HS-5 (cell line): ENCODE measurements at places on chromosomes 7 and 10.

DNA sequence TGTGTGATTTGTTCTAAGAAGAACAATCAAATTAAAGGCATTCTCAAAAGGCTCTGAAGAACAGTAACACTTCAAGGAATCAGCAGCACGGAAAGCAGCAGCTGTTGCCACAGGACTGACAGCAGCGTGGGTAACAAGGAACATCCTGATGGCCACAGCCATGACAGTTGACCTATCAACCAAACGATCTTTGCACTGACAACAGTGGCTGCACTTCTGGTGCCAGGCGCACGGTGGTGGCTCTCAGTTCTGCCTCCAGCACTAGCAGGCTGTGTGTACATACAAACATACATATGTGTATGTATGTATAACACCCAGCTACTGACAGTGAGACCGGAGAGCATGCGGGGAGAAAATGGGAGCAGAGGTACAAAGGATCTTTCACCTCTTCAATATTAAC lies 114.1 kb downstream of the ZFAND4 start:
- DNase-seq, result no peak

DNA sequence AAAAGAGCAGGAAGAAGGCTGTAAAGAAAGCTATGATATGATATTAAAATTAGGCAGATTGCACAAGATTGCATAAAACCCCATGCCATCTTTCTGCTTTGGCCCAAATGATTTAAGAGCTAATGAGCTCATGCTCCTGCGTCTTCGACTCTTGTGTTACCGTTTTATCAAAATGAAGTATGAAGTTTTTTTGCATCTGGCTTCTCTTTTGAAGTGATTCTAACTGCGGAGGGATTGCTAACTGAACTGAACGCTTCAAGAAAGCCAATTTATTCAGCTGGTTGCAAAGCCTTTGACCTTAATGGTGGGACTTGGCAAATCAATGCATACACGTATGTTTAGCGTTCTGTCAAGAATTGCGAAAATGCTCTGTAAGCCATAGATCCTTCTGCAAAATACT lies 282.9 kb downstream of the TWIST1 start:
- no peak for DNase-seq

DNA sequence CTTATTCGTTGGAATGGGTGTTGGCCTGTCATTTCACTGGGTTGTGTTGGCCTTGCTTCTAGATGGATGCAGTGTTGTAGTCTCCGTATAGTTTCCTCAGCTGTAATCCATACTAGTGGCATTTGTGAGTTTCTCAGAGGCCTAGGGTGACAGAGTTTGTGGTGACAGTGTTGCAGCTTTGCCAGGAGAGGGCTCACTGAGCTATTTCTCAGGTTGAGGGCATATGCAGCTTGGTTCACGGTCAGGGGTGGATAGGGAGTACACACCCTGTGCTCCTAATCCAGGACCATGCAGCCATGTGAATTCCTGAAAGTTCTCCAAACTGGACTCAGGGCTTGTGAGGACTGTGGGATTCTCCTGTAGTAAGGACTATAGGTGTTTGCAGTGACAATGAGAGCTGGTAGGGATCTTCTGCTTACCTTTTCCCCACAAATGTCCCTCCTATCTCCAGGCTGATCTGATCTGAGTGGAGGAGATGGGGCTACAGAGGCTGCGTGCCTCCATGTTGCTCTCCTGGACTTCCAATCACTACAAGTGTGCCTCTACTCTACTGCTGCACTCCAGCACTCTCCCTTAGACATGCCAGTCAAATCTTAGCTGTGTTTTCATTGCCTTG lies 229.0 kb downstream of the STK31 start:
- DNase-seq, result peak; percentile 33

- no peak for DNase-seq
Observed at GRCh38 chr7:21355406-21355874, 72.4 kb upstream of the SP4 start.

GRCh38 chr7:115546790-115547189 lies 483.8 kb downstream of the TFEC start:
- no peak for DNase-seq

GRCh38 chr7:158973440-158973839 lies 117.1 kb downstream of the DYNC2I1 start:
- DNase-seq, result no peak

DNA sequence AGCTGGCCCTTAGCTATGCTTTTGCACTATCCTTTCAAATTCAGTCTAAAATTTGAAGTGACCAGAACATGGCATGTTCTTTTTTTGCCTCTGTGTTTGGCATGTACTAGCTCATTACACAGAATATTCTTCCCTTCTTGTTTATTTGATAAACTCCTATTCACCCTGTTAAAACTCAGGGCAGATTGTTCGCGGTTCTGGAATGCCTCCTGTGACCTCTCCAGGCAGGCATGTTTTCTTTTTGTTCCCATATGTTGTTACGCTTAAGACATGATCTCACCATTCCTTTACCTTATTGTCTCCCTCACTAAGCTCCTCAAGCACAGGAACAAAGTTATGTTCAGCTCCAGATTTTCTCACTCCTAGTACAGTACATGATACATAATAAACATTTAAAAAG lies 181.7 kb downstream of the CCSER2 start:
- peak; percentile 24 for DNase-seq
